ENCODE measurements at places on chromosomes 7 and 10. TPM values are rescaled to one million over a fixed set of nuclear protein-coding genes. Genes with fewer than 3 reads are reported as not detected.

DNA sequence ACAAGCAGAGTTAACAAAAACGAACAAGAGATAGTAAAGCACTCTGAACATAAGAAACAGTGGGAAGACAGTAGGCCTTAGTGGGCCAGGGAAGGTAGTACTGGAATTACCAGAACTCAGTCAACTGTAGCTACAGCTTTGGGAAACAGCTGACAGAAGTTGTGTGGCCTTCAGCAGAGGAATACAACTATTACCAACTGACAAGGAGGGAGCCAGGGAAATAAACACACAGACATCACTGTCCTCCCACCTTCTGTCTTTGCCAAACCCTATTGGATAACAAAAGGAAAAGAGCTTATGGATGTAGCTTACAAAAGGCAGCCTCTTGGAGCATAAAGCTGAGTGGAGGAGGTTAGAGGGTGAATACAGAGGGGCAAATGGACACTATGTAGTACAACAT, 15.4 kb downstream of the MICU1 start:
- DNase-seq, result no peak

The DDC gene
- not detected for total RNA-seq

The SPDYE8 gene
- not detected for total RNA-seq

GRCh38 chr10:33773886-33774480, 439.5 kb upstream of the NRP1 start:
- no peak for DNase-seq

- peak; percentile 42 for DNase-seq
Observed at GRCh38 chr10:70492786-70493659, 14.5 kb downstream of the PALD1 start.

GRCh38 chr10:6070660-6071059, 8.5 kb upstream of the IL2RA start:
- DNase-seq, result no peak

The OLAH gene
- not detected for total RNA-seq

The FAM131B gene
- 2.2 TPM for total RNA-seq

The SAMD9L gene
- 13.5 TPM for total RNA-seq

The C10orf143 gene
- total RNA-seq, result 0.46 TPM

The TYW1B gene
- 1.9 TPM for total RNA-seq

- DNase-seq, result no peak
Observed at GRCh38 chr10:112349521-112350085, 24.3 kb upstream of the ACSL5 start.

DNA sequence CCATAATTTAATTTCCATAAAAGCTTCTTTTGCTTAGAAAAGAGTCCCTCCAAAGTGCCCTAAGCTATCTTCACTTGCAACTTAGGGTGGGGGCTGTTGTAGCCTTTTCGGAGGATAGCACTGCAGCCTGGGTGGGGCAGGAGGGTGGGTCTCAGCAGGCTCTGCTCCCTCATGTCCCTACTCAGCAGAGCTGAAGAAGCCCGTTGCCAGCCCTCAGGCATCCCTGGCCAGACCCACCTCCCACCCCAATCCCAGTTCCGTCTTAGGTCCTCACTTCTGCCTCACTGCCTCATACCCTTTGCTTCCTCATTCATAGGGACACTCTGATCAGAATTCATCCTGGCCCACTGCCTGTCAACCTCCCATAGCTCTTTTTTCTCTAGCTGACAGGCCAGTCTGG, 99.8 kb upstream of the ZMIZ1 start:
- DNase-seq, result no peak

GRCh38 chr10:92846-93245, 42.4 kb upstream of the ZMYND11 start:
- DNase-seq, result no peak

DNA sequence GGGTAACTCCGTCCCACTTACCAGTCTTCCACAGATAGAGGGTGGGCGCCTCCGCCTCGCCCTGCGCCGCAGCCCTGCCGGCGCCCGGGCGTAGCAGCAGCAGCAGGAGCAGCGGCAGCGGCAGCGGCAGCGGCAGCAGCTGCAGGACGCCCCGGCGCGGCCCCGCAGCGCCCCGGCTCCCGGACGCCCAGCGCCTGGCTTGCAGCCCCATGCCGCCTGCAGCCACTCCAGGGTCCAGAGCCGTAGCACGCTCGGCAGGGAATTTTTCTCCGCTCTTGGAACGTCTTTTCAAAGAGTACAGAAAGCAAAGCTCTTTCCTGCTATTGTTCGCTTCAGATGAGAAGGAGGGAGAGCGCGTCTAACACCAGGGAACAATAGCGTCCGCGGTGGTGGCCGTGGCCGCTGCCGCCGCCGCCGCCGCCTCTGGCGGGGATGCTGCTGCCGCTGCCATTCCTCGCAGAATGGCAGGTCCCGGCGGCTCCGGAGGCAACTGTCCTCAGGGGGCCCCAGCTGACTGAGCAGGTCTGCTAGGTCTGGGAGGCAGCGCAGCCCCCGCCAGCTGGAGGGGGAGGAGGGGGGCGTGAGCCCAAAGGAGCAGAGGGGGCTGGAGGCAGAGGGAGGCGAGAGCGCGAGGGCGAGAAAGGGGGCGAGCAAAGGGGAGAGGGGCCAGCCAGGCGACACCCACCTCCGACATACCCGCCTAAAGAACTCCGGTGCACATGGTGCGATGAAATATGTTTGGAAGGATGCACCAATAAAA, at the start of gene THSD7A:
TSS of gene THSD7A (minus strand) at position 463 of the 760 bp plus-strand sequence. CDS start at position 211, 252 bp downstream.
- DNase-seq, result peak; percentile 68

DNA sequence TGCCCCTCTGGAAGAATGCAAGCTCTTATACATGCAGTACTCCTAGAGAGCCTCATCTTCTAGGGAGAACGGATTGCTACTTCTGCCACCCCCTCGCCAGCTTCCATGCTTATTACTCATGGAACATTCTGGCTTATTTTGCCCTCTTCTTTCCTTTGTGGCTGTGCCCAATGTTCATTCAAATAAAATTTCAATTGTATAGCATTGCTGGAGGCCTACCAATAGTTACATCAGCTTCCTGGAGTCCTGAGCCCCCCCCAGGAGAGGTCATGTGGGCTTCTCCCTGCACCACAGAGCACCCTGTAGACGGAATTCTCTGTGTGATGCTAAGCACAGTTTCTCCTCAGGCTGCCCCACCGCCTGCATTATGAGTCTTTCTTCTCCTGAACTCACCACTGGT, 1094.0 kb downstream of the KCNMA1 start:
- DNase-seq, result peak; percentile 18

The PLXDC2 gene
- 0.69 TPM for total RNA-seq

The KCNH2 gene
- 0.80 TPM for total RNA-seq

All from Daoy (cell line).